ENCODE measurements at places on chromosomes 12 and 14.

GRCh38 chr12:108815875-108816594 lies 41.3 kb downstream of the SSH1 start:
- no peak for DNase-seq

- no peak for DNase-seq
These were observed 13.6 kb downstream of the FAM222A start for GRCh38 chr12:109727039-109727723.

- DNase-seq, result peak; percentile 6
These were observed 128.6 kb upstream of the CCDC175 start for GRCh38 chr14:59705245-59705644.

GRCh38 chr12:2692080-2692479 lies 102.7 kb upstream of the FKBP4 start:
- DNase-seq, result no peak

DNA sequence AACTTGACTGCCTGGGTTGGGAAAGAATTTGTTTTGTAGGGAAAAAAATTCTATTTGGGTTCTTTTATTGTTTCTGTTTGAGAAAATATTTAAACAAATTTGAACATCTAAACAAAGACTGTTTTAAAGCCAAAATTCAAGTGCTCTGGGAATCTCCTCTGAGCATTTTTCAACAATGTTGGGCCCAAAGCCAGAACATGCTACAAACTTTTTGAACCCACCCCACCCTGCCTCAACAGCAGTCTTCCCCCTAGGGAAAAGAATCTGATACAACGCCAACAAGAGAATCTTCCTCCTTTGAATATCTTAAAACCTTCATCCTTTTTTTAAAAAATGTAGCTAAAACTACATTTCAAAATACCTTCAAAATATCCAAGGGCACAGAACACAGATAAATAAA lies 20.4 kb upstream of the NID2 start:
- DNase-seq, result no peak

- DNase-seq, result peak; percentile 73
These were observed 823 bp downstream of the ATG2B start for GRCh38 chr14:96362071-96362964.

GRCh38 chr12:69534389-69534822 lies 50.9 kb upstream of the CCT2 start:
- peak; percentile 70 for DNase-seq

- DNase-seq, result no peak
These were observed 53.8 kb upstream of the SGPP1 start for GRCh38 chr14:63781686-63782085.

DNA sequence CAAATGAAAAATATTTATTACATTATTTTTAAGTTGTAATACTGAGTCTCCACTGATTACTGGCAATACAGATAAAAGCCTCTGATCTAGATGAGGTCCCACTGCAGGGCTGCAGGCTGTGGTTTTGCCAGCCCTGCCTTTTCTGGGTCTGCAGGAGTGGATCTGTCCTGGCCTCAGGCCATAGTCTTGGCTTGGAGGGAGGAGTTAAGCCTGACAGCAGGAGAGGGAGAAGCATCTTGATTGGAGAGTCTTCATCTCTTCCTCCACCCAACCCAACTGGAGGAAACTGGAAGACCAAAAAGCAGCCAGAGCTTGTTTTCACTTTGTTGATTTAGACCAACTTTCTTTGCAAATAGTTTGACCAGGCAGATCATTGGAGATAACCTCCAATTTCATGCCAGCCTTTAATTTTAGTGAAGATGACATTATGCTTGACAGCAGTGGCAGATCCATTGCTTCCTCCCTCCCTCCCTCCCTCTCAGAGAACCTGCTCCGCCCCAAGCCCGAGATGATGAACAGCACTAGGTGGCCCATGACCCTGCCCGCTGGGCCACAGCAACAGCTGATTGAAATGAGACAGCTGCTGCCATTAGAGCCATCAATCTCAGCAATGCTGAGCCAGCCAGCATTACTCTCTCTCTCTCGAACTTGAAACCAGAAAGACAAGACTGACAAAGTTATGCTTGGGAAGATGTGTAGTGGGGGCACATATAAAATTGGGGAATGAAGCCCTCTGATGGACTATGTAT lies 222.4 kb downstream of the GLT1D1 start:
- DNase-seq, result no peak

DNA sequence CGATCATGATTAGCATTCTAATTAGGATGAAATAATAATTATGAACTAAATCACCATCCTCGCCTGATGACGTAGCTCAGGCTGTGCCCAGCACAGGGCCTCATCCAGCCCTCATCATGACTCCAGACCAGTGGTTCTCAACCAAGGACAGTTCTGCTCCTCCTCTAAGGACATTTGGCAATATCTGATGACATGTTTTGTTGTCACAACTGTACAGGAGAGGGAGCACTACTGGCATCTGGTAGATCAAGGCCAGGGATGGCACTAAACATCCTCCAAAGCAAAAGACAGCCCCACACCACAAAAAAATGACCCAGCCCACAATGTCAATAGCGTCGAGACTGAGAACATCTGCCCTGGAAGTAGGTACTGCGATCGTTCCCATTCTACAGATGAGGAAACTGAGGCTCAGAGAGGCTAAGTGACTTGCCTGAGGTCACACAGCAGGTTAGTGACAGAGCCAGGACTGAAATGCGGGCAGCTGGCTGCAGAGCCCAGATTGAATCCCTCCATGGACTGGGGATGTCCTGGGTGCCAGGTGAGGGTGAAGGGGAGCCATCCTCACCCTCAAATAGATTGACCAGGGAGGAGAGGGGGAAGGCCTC lies 15.5 kb downstream of the TRPV4 start:
- no peak for DNase-seq

DNA sequence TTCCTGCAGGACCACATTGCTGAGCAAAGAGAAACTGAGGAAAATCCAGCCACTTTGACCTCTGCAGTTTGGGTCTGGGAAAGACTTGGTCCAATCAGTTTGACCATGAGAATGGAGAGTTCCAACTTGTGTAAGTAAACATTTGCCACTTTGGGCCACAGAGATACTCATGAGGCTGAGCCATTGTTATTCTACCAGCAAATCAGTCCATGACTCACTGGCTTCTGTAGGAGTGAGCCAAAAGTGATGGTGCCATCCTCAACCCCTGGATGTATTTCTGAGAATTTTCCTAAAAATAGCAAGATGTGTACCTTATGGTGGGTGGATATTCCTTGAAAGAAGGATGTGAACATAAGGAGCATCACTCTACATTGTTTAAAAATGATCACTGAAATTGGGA lies 192.9 kb upstream of the OR4E1 start:
- DNase-seq, result no peak

- DNase-seq, result no peak
These were observed 48.3 kb upstream of the BCL2L14 start for GRCh38 chr12:12022306-12022936.

DNA sequence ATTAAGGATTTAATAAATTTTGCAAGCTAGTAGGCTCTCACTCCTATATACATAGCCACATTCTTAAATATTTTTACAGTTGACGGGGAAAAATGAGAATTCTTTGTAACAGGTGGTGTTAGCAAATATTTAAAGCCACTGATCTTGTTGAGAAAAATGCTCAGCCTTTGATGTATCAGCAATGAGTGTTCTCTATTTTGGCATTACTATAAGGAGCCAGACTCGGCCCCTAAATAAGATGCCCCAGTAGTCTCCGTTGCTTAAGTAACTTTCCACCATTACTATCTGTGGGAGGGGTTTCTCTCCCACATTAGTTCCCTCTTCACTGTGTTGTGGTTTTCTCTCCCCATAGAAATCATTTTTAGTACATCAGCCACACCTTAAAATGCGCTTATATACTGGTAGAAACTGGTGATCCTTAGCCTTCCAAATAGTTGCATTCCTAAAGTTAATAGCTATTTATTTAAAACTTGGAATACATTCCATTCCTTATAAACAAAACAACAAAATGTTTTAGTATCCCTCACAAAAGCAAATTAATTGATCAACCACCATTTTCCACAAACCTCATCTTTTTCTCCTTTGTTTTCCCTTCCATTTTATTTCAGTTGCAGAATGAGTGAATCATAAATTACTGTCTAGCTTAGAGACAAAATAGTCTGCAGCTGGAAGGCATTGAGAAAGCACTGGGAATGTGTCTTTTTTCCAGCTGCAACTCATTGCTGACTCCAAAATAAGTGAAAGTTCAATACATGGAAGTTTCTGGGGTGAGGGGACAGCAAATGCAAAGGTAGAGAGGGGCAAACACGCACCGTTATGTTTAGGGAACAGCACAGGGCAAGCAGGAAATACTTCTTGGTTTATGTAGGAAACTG lies 84.7 kb upstream of the FERMT2 start:
- DNase-seq, result no peak

- no peak for DNase-seq
These were observed 20.2 kb downstream of the KLHL28 start for GRCh38 chr14:44941591-44941990.

- no peak for DNase-seq
These were observed 67.3 kb upstream of the FUT8 start for GRCh38 chr14:65345266-65345665.

- no peak for DNase-seq
These were observed 398.9 kb downstream of the EGLN3 start for GRCh38 chr14:33551963-33552362.

DNA sequence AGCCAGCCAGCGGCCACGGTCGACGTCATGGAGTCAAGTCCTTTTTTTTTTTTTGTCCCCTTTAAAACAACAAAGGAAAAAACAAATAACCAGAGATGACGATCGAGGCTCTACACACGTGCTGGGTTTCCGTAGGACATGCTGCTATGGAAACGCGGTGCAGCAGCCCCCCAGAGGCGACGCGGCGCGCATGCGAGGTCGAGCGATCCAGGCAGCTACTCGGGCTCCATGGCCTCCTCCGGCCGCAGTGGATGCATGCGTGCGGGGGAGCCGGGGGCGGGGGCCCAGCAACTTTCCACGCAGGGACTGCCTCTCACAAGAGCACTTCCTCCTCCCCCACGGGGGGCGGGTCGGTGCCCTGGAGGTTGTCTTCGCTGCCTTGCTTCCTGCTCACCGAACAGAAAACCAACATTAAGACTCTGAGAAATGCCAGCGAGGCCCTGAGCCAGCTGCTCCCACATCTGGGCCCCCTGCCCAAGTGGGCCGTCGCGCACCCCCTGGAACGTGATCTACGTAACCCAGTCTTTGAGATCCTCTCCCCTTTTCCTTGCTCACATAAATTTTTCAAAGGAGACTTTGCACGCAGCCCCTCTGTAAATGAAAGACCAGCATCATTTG lies 30.7 kb downstream of the P2RX4 start:
- no peak for DNase-seq

- DNase-seq, result no peak
These were observed 298.1 kb upstream of the PRICKLE1 start for GRCh38 chr12:42887657-42888056.

DNA sequence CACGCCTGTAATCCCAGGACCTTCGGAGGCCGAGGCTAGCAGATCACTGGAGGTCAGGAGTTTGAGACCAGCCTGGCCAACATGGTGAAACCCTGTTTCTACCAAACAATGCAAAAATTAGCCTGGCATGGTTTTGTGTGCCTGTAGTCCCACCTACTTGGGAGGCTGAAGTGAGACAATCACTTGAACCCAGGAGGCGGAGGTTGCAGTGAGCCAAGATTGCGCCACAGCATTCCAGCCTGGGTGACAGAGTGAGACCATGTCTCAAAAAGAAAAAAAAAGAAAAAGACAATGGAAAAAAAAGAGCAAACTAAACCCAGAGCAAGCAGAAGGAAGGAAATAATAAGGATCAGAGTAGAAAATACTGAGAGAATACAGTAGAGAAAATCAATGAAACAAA lies 5.4 kb downstream of the CHURC1 start:
- no peak for DNase-seq

DNA sequence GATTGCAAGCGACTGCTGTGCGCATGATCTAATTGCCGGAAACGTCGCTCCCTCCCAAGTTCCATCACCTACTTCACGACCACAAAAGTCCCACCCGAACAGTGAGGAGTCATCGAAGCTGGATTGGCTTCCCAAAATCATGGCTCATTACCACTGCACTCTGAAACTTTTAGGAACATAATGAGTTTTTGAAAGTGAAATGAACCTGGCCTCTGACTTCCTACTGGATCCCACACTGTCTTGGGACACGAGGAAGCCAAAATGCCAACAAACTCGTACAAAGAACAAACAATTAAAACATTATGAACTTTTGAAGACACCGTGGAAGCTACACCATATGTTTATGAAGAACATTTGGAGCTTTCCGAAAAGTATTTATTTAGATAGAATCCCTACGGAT lies 334.8 kb upstream of the TMPO start:
- no peak for DNase-seq

DNA sequence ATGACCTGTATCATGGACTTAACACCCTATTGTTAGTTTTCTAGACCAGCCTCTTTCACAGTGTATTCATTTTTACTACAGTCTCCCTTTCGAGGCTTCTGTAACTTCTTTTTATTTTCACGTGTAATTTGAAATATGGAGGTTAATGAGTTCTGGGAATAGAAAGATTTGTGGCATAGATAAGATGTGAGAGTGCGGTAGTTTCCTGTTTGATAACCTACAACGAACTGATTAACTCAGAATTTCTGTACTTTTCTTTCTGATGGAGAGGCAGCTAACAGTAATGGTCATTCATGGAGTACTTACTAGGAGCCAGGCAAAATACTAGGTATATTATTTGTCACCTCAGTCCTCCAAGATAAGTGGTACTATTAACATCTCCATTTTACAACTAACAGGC lies 21.2 kb downstream of the POLR3B start:
- DNase-seq, result no peak

- DNase-seq, result no peak
These were observed 124.0 kb upstream of the NCOR2 start for GRCh38 chr12:124691429-124691828.

DNA sequence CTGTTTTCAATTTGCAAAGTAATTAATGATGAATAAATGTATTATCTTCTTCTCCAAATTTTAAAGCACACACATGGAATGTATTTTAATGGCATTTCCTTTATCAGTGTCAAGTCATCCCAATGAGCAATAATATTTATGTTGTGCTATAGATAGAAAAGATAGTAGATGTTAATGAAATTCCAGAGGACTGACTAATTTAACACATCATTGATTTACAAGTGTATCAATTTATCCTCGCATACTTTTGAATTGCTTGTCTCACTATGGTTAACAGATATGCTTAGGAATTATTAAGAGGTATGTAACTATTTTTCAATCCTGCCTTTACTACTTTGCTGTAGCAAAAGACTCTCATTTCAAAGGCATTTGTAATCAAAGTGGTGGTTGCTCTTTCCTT lies 842.9 kb downstream of the SLC6A15 start:
- DNase-seq, result no peak

DNA sequence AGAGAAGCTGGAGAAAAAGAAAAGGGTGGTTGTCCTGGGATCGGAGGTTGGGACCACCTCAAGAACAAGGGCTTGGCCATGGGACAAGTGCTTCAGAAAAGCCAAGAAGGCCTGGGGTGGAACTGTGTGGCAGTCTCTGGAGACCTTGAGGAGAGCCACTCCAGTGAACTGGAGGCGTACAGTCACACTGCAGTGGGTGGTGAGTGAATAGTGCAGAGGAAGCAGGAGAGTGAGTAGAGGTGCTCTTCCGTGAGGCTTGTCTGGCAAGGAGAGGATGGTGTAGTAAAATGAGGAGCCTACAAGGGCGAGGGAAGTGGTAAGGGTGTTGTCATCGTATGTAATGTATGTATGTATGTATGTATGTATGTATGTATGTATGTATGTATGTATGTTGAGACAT lies 20.9 kb downstream of the RASSF3 start:
- no peak for DNase-seq

GRCh38 chr14:102758087-102758486 lies 19.2 kb upstream of the TRAF3 start:
- DNase-seq, result no peak

GRCh38 chr14:73714656-73715081 lies 485 bp upstream of the PNMA1 start:
- DNase-seq, result no peak

- DNase-seq, result no peak
These were observed 6.8 kb upstream of the RNU7-1 start for GRCh38 chr12:6936636-6937480.

- DNase-seq, result no peak
These were observed 13.4 kb downstream of the PSEN1 start for GRCh38 chr14:73149753-73150152.
